ENCODE measurements at places on chromosomes 16 and 17.

DNA sequence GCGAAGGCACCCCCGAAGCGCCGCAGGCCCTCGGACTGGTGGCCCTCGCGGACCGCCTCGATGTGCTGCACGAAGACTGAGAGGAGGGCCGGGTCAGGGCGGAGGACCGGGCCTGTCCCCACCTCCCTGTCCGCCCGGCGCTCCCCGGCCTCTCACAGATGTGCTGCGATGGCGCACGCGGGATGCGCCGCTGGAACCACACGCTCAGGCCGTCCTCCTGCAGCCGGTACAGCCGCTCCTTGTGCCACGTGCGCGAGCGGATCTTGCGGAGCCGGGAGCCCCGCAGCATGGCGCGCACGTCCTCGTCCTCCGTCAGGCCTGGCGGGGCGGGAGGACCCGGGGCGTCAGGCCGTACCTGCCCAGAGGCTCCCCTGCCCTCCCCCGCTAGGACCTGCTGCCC lies 11.3 kb downstream of the PLCD3 start:
- DNase-seq, result no peak

GRCh38 chr17:2468270-2468669 lies 43.4 kb downstream of the METTL16 start:
- DNase-seq, result no peak

- DNase-seq, result no peak
These were observed 145.4 kb downstream of the SOX9 start for GRCh38 chr17:72266112-72266775.

GRCh38 chr16:73108195-73108963 lies 60.5 kb upstream of the ZFHX3 start:
- no peak for DNase-seq

DNA sequence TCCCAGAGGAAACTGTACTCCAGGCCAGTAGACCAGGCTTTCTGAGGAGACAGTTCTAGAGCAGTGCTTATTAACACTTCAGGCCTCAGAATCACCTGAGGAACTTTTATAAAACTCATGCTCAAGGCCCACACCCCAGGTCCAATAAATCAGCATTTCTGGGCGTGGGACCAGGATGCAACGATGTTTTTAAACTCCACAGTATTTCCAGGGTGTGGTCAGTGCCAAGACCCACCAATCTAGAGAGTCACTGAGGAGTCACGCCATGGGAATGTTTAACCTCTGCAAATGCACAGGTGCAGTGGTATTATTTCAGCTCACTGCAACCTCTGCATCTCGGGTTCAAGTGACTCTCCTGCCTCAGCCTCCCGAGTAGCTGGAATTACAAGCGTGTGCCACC lies 3.9 kb upstream of the TRPV1 start:
- DNase-seq, result no peak

- DNase-seq, result no peak
These were observed 216.9 kb upstream of the GSE1 start for GRCh38 chr16:85395913-85396878.

GRCh38 chr16:82713778-82714177 lies 87.0 kb downstream of the CDH13 start:
- DNase-seq, result no peak

- DNase-seq, result no peak
These were observed 398.8 kb downstream of the KIF2B start for GRCh38 chr17:54221499-54221898.

DNA sequence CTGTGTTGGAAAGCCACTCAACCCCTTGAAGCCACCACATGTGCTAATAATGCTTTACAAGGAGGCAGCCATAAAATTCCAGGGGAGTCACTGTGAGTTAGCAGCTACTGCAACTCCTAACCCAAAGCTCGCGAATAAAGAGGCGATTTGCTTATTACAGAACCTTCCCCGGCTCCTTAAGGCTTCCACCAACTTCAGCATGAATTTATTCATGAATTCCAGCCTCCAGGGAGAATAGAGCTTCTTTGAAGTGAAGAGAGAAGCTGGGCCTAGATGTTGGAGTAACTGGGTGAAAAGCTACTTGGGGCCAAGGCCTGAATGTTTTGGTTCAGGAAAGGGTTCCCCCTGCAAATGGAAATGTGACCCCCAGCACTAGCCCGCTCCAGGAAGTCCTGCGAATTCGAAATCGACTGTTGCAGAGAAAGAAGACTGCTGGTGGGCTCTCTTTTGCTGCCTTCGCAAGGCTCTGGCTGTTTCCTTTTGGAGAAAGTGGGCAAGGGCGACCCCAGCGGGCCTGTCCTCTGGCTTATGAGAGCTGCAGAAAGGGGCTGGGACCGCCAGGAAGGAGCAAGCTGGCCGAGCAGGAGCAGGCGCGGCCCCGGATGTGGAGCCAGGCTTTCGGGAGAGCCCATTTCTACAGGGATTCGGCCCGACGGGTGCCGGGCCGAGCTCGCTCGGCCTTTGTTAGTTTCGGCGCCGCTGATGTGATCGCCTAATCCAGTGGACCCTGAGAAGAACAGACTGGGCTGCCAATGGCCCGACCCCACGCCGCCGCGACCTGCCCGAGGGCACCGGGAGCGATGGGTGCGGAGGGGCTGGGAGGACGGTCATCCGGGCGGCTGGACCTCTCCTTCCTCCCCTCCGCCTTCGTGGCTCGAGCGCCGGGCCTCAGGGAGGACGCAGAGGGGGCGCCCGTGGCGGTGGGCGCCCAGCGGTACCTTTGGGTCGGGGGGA lies 7.6 kb downstream of the CBX8 start:
- DNase-seq, result no peak

DNA sequence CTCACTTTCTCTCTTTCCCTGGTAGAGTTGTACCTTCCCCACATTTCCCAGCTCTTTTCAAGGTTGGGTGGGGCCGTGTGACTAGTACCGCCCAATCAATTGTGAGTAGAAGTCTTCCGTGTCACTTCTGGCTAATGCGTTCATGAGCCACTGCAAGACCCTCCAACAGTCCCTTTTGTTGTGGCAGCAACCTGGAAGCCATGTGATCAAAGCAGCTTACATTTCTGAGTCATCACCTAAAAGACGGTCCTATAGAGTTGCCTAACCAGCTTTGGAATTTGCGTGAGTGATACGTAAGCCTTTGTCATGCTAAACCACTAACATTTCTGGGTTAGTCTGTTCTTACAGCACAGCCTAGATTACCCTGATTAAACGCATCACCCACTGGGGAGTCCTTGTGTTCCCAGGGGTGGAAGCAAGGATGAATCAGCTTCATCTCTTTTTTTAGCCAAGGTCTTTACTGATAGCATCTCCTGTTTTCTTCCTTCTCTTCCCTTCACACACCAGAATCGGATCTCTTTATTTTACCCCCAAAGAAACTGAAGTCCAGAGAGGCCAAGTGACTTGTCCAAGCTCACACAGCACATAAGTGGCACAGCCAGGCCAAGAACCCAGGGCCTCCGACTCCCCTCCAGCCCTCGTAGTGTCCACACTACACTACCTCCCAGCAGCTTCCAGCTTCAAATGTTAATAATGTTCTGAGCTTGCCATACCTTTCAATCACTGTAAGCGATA lies 366.3 kb upstream of the XYLT1 start:
- DNase-seq, result no peak

DNA sequence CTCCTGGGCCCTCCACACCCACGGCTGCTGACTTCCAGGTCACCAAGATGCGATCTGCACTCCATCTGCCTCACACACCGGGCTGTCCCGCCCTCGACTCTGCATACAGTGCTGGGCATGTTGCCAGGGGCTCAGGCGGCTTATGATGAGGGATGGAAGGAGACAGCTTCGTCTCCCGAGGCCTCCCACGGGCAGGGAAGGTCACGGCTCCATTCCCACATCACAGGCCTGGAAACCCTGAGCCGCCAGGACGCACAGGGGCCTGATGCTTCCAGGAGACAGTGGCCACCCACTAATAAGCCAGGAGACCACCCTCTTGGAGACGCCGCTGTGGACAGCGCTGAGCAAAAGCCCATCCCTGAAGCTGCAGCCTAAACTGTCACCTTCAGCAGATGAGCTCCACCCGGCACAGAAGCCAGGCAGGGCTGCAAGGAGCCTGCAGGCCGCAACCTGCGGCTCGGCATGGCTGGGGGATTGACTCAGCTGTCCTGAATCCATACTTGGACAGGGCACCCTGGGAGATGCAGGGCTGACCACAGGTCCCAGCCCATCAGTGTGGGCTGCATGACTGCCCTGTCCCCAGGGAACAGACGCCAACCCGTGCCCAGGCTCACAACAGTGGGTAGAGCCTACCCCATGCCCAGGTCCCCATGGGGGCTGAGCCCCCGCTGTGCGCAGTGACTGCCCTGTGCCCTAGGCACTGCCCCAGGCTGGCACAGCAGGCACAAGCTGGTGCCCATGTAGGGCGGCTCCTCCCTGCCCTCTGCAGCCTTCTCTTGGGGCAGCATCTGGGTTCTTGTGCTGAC lies 34.4 kb downstream of the SLC7A5 start:
- no peak for DNase-seq

DNA sequence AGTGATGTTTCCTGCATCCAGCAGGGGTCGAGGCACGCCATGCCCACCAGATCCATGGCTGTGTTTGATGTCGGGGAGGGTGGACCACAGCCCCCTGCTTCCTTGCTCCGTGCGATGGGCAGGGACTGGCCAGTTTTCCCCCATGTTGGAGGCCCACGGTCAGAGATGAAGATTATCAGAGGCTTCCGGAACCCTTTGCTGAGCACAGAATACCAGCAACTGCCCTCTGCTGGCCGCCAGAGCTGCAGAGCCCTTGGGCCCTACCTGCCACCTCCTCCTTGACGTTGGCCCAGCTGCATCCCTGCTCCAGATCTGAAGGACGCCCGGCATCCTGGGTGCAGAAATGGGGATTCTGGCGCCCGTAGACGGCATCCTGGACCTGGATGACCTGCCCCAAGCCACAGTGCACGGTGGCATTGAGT lies 23.7 kb upstream of the BCO1 start:
- no peak for DNase-seq

GRCh38 chr17:81084680-81085419 lies 49.9 kb downstream of the BAIAP2 start:
- no peak for DNase-seq

DNA sequence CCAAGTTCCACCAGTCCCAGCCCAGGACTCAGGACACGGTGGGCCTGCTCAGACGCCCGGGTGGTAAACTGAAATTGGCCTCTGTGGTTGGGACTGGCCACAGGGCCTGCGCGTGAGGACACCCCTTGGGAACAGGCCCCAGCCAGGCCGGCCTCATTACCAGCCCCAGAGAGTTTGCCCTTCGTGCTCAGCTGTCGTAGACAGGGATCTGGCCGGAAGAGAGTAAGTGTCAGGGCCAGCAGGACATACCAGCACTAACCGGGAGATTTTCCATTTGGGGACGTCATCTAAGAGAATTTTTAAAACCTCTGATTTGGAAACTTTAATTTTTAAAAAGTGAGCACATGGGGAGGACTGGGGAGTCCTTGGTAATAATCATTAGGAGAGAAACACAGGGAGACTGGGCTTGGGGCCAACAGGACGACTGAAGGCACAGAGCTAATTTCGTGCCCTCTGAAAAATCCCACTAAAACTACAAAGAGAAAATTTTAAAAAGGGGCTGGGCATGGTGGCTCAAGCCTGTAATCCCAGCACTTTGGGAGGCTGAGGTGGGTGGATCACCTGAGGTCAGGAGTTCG lies 2.4 kb upstream of the RBFOX3 start:
- no peak for DNase-seq
